ENCODE measurements at places on chromosomes 7 and 10.

GRCh38 chr10:93554760-93555432, 11.6 kb upstream of the FFAR4 start:
- no peak for DNase-seq

DNA sequence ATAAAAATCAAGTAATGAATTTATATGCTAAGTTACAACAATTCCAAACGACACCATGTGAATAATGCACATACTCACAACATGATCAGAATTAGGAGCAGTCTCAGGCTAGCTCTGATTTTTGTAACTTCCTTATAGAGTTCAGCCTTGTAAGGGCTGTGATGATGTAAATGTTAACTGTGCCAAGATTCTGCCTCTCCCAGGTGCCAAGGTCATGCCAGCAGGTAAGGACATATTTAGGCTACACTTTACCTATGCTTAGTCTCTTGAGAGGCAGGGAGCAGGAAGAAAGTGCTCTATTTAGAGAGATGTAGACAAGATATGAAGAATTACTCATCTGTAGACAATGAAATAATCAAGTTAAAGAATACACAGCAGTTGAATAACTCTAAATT, 53.6 kb upstream of the AGR3 start:
- DNase-seq: no peak

DNA sequence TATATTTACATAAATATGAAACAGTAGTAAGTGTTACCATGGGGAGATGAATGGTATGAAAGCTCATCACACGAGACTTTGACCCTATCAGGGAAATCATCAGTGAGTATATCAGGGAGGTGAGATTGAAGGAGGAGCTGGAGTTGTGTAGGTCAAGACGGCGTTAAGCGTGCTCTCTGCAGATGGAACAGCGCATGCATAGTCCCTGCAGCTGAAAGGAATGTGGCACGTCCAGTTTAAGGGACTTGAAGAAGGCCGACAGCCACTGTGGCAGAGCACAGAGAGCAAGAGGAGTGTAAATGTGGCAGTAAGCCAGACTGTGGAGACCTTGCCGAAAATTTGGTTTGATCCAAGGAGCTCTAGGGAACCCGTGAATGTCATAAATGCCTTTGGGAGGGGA, 38.9 kb downstream of the POU6F2 start:
- no peak for DNase-seq

DNA sequence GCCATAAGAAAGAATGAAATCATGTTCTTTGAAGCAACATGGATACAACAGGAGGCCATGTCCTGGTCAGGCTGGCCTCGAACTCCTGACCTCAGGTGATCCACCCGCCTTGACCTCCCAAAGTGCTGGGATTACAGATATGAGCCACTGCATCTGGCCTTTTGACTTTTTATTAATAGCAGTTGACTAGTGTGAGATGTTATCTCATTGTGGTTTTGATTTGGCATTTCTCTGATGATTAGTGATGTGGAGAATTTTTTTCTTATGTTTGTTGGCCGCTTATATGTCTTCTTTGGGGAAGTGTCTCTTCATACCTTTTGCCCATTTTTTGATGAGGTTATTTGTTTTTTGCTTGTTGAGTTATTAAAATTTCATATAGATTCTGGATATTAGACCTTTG, 400.9 kb downstream of the SUGCT start:
- no peak for DNase-seq

DNA sequence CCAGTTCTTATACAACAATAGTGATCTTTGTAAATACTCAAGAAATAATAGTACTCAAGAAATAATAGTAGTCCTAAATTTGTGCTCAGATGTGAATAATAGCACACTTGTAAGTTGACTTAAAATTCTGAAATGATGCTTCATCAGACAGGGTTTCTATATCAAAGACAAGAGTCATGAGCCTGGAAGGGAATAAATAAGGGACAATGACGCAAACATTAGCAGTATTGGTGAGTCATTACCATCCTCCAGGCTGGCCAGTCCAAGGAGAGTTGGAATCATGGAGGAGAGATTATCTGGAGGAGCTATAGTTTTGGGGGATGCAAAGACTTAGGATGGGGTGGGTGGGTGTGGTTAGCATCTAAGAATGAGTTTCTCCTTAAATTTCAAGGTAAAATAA, 6.1 kb upstream of the SH3PXD2A start:
- no peak for DNase-seq

- no peak for DNase-seq
Measured at GRCh38 chr10:100021322-100021721, 11.6 kb upstream of the DNMBP start.

DNA sequence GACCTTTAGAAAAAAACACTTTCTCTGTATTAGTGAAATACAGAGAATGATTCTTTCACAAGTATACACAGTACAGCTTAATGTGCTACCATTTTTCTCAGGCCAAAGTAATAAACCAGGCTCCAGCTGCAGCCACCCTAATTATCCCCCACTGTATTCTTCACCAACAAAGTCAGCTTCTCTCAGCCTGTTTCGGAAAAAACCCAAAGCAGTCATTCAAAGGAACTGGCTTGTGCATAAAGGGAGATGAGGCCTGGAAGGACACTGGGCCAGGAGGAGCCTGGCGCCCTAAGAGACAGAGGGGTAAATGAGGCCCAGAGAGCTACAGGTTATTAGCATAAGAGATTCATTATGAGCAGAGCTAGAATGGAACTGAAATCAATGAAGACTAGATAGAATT, 9.2 kb downstream of the USP54 start:
- no peak for DNase-seq

- DNase-seq: no peak
Measured at GRCh38 chr10:47027784-47028260, 116.6 kb downstream of the PTPN20 start.

DNA sequence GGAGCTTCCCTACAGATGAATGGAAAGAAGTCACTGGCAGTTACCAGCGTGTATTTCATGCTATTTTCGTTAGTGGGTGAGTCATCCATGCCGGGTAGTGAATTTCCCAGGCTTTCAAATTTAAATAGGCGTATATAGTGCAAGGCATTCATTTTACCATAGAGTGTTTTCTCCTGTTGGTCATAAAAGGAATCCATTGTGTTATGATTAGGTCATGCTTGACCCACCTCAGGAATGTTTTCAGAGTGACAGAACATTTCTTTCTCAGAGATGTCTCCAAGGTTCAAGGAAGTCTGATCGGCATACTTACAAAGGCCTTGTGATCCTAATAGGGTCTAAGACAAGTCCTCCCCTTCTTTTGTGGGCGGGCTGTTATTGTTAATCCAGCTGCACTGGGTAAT, 110.7 kb downstream of the AKR1D1 start:
- DNase-seq: peak; percentile 94

DNA sequence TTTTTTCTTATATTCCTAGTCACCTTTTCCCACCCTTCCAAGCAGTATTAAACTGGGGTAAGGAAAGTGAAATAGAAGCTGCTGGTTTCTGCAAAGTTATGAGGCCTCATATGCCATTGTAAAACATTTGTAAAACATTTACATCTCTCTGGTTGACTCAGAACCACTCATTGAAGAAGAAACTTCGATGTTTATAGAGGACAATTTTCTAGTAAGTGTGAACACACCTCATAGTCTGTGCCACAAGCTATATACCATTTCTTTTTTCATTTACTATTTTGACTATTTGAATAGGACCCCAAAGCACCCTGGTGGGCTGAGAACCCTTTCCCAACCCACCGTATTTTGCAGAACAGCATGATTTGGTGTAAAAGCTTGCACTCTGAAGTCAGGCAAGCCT, 12.9 kb upstream of the ITGB1 start:
- no peak for DNase-seq

- DNase-seq: no peak
Measured at GRCh38 chr10:43238462-43238861, 28.4 kb downstream of the RASGEF1A start.

GRCh38 chr7:140998715-140999114, 16.0 kb downstream of the MRPS33 start:
- DNase-seq: no peak

GRCh38 chr10:52772623-52773022, at the start of gene MBL2:
Gene MBL2 (minus strand): TSS chr10:52772784. CDS start chr10:52771635, 1,149 bp downstream.
- no peak for DNase-seq

- no peak for DNase-seq
Measured at GRCh38 chr10:48729941-48730457, 45.3 kb downstream of the WDFY4 start.

DNA sequence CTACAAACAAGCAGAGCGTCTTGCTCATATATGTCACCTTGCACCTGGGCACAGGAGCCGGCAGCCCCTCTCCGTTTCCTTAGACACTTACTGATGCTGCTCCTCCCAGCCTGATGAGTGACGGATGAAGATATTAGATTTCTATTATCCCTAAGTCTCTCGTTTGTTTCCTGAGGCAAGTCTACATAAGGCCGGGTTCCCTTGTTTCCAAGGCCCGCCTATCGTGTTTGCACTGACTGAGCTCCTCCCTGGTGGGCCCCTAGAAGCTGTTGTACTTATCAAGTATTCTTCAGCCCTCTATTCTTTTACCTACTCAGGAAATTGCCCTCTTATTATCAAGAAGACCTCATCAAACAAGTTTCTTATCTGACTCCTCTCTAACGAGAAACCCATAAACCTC, 18.5 kb downstream of the SH3PXD2A start:
- DNase-seq: no peak

GRCh38 chr10:15997313-15997712, 137.0 kb upstream of the MINDY3 start:
- no peak for DNase-seq

GRCh38 chr10:3107426-3107961, 40.1 kb downstream of the PFKP start:
- DNase-seq: peak; percentile 92

DNA sequence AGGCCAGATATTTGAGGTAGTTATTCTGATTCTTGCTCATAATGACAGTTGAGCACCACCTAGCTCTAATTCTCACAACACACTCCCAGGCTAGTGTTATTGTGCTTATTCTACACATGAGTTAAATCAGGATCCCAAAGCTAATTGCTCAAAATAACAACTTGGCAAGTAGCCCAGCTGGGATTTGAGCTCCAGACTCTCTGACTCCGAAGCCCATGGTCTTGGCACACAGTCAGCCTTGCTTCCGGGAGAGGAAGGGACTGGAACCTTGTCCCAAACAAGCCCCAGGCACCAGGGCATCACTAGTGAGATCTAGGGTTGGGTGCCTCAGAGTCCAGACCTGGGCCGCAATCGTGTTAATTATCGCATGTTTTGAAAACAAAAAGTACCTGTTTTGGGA, 101.4 kb downstream of the GPAM start:
- no peak for DNase-seq

DNA sequence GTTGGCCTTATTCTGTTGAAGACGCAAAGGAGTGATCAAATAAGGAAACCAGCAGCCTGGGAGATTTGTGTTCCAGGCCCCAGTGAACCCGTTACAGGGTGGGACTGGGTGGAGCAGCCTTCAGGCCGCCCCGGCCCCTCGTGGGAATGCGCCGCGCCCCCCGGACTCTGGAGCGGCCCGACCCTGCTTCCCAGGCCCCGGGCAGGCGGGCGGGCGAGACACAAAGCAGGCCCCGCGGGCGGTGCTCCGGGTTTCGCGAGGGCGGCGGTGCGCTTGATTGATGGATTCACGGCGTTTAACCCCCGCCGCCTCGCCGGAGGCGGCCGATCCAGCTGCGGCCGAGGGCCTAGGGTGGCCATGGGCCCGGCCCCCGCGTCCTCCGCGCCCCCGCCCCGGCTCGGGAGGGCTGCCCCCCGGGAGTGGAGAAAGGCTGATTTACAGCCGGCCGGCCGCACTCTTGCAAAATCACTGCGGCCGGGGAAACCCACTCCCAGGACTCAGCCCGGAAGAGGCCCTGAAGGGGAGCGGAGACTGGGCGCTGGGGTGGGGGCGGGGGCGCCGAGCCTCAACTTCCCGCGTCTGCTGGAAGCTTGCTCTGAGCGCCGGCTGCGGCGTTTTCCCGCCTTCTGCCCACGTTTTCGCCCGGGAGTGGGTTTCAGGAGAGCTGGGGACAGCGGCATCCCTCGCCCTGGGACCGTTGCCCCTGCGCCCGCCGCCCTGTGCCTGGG, 299.6 kb upstream of the NFE2L3 start:
- DNase-seq: no peak

DNA sequence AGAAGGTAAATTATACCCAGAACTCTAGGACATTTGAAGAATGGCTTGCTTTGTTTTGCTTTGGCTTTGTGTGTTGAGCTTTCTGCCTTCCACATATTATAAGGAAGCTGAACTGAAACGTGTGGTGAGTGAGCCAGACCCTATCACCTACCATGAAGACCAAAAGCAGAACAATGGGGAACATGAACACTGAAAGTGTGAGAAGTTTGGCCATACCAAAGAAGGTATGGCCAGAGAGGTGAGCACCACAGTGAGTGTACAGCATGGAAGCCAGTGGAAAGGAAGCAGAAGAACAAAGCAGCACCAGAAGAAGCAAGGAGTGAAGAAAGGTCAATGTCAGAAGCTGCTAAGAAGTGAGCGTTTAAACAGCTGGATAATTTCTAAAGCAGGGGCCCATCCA, 59.7 kb upstream of the CCDC71L start:
- DNase-seq: no peak

DNA sequence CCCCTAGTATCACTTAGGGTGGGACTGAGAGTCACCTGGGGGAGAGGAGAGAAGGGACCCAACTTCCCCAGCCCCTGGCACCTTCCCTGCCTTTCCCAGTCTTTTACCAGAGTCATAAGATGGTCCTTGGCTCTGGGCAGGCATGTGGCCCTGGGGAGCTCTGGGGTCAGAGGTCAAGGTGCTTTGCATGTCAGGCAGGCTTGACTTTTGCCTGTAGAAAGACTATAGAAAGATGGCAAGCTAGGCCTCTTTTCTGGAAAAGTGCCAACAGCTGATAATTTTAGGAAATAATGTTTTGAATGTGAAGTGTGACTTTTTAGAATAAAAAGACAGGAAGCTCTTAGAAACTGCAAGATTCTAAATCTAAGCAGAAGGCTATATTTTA, 67.5 kb downstream of the MKI67 start:
- DNase-seq: no peak

Measured in kidney epithelial cell (primary cell).